ENCODE measurements at places on chromosomes 12 and 14. TPM values are rescaled to one million over a fixed set of nuclear protein-coding genes. Genes with fewer than 3 reads are reported as not detected.

Gene OVCH1
- polyA plus RNA-seq = not detected

Gene LRRC10
- polyA plus RNA-seq = not detected

Gene KIF26A
- polyA plus RNA-seq = not detected

Gene SCN8A
- 0.85 TPM for polyA plus RNA-seq

Gene ITPK1
- 43.1 TPM for polyA plus RNA-seq

Gene AICDA
- polyA plus RNA-seq = 2.1 TPM

Gene CCDC196
- not detected for polyA plus RNA-seq

Gene DDX23
- polyA plus RNA-seq = 51.8 TPM

Gene SLC2A14
- not detected for polyA plus RNA-seq

Gene ETFBKMT
- 1.3 TPM for polyA plus RNA-seq

Gene B4GALNT1
- polyA plus RNA-seq = not detected

Gene AMHR2
- polyA plus RNA-seq = not detected

Gene OR2AP1
- polyA plus RNA-seq = not detected

Gene OR6C2
- not detected for polyA plus RNA-seq

Gene NID2
- polyA plus RNA-seq = 0.73 TPM

Gene DCN
- polyA plus RNA-seq = not detected

Gene KRT77
- polyA plus RNA-seq = not detected

Gene ANKRD33
- polyA plus RNA-seq = not detected

Data from IgD-negative memory B cell (primary cell).